T-helper 17 cell (primary cell): ENCODE measurements at places on chromosomes 6 and 20.

- DNase-seq: no peak
These were observed 38.9 kb downstream of the RPP40 start for GRCh38 chr6:4964675-4965561.

GRCh38 chr6:27940766-27941165, 16.3 kb upstream of the OR2B6 start:
- DNase-seq: no peak

DNA sequence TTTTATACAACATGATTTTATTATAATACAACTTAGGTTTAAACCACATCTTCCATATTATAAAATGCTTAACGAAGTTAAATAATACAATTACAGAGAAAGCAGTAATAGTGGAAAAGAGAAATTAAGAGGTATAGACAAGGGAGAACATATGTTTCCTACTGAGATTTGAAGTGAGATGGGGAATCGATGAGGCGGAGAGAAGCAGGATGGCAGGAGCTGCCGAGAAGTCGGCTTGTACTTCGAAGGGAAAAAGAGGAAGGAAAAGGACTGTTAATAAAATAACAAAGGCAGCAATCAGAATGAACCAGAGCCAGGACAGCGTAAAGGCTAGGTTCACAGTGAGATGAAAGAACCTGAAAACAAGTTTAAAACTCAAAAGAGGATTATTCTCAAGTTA, 15.4 kb downstream of the FBXL4 start:
- DNase-seq: no peak

GRCh38 chr6:132515386-132515785, 2.5 kb upstream of the STX7 start:
- DNase-seq: no peak

GRCh38 chr20:37293301-37293943, 4.0 kb downstream of the MANBAL start:
- DNase-seq: no peak

GRCh38 chr6:112600168-112600567, 253.0 kb downstream of the RFPL4B start:
- DNase-seq: no peak

GRCh38 chr6:89434150-89434499, 1.2 kb downstream of the ANKRD6 start:
- DNase-seq: no peak

- no peak for DNase-seq
These were observed 30.1 kb downstream of the REPS1 start for GRCh38 chr6:138957903-138958302.

GRCh38 chr20:3227506-3227905, 11.5 kb downstream of the SLC4A11 start:
- no peak for DNase-seq

GRCh38 chr20:24370249-24370648, 99.2 kb upstream of the SYNDIG1 start:
- DNase-seq: no peak

- DNase-seq: no peak
These were observed 21.7 kb downstream of the SMLR1 start for GRCh38 chr6:130848945-130849344.

DNA sequence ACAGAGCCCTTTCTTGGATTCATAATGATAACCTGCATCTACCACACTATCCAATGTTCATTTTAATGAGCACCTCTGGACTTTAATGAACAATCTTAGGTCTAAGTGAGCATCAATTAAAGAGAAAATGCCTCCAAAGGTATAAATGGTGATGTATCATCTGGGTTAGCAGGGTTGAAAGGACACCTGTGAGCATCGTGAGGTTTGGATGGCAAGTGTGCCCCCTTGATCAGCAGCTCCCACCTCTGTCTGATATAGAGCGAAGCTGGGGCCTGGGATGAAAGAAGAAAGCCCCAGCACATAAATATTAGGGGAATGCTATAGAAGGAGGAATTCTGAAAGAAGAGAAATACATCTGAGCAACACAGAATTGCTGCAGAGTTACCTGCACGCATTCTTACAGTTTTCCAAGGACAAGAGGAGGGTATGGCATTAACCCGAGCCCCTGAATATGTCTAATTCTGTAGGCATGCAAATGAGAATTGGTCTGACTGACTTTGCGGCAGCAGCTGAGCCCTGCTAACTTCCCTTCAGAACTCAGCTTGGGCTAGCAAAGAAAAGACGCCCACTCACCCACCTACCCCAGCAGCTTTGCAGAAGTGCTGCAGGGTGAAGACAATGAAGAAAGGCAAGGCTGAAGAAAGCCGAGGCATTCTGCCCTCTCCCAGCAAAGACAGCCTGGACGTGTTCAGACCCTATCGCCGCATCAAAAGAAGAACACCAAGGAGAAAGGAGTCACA, 136.2 kb downstream of the GMPR start:
- no peak for DNase-seq
